ENCODE measurements at places on chromosomes 2 and 18.

GRCh38 chr2:197388866-197389587 lies 45.8 kb downstream of the SF3B1 start:
- DNase-seq: no peak

- DNase-seq: no peak
Measured at GRCh38 chr2:172655091-172655837, 80.4 kb upstream of the RAPGEF4 start.

DNA sequence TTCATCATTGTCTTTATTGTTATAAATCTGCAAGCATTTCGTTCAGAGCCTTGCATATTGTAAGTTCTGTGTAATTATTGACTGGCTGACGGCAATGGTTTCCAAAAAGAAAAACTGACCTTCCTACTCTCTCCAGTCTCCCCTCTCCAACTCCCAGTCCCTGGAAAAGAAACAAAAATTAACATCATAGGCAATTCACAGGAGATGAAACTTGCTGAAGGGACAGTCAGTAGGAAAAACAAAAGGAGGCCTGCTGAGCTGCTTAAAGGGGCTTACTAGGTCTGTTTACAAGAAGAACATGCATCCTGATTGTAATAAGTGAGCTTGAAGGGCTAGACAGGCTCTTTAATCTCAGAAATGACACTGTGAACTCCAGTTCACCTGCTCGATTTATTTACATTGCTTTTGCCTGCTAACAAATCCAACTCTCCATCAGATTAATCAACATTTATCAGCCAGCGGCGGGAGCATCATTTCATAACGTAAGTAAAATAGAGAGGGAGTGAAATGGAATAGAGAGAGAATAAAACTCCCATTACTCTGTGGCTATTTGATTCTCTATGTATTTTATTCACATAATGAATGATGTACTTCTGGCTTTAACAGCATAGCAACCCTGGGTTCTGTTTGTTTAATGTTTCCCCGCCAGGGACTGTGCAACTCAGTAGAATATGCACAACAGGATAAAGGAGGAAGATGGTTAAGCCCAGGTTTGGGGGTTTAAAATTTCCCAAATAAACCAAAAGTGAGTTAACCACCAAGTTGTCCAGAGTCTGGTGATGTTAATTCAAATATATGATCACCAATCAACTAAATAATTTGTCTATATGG lies 256.7 kb upstream of the SETBP1 start:
- no peak for DNase-seq

- no peak for DNase-seq
Measured at GRCh38 chr18:11520536-11520935, 88.9 kb upstream of the SLC35G4 start.

- peak; percentile 78 for DNase-seq
Measured at GRCh38 chr2:136008205-136008865, 22.9 kb upstream of the DARS1 start.

DNA sequence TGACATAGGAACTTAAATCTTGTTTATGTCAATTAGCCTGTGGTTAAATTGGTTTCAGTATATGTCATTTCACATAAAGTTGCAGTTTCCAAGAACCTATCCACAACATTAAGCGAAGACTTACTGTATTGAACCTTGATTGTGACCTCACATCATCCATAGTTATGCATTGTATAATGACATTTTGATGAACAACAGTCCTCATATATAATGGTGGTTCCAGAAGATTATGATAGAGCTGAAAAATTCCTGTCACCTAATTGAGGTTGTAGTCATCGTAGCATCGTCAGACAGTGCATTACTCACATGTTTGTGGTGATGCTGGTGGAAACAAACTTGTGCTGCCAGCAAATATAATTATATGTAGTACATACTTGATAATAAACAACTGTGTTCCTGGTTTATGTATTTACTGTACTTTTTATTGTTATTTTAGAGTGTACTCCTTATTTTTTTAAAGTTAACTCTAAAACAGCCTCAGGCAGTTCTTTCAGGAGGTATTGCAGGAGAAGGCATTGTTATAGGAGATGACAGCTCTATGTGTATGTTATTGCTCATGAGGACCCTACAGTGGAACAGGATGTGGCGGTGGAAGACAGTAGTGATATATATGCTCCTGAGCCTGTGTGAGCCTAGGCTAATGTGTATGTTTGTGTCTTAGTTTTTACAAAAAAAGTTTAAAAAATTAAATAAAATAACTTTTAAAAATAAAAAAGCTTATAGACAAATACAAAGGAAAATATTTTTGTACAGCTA lies 56.6 kb downstream of the UBE2E3 start:
- DNase-seq: no peak

DNA sequence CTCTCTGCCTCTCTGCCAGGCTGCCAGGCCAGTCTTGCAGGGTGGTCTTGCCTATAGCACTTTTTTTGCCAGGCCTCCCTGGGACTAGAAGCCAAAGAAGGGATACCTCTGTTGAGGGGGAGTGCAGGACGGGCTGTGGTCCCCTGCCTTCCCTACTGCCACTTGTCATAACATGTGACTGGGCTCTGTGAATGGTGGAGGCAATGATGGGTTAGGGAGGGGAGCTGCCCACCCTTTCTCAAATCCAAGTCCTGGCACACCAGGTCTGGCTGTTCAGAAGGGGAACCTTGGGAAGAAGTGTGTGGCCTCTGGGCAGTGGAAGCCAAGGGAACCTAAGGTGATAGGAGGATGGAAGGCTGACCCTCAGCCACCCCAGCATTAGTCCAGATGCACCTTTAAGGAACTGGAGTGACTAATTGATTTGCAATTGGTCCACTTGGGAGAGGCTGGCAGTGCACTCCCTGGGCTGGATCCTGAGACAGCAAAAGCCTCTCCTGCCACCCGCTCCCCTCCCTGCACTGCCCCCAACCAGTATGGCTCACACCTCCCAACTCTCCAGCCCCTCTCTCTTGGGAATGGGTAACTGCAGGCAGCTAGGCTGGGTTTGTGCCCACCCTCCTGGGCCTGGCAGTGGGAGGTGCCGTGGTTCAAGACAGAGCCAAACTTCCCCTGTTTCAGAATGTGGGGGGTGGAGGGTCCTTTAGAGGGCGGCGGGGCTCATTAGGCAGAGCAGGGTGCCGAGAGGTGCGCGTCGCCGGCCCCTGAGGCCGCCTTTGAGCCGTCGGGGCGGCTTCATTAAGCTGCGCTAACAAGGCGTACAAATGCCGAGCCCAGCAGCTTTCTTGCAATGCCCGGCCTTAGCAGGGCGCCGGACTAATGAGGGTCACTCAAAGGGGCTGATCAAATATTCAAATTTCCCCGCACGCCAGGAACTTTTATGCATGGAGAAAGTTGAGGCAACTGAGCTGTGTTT lies 4.5 kb upstream of the SIX3 start:
- DNase-seq: no peak

DNA sequence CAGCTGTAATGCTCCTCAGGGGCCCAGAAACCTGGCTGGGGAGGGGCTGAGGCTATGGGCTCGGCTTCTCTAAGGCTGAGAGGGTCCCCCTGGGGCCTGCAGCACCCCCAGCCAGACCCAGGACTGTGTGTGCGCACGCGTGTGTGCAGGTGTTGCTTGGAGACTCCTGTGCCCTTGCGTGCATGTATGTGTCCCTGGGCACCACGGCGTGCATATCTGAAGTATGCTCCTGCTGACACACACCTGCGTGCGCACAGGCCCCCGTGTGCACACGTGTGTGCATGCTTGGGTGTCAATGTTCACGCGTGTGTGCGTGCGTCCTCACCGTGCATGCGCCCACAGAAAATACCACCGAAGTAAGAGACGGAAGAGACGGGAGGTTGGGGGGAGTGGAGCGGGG lies 14.9 kb upstream of the ECEL1 start:
- DNase-seq: no peak

DNA sequence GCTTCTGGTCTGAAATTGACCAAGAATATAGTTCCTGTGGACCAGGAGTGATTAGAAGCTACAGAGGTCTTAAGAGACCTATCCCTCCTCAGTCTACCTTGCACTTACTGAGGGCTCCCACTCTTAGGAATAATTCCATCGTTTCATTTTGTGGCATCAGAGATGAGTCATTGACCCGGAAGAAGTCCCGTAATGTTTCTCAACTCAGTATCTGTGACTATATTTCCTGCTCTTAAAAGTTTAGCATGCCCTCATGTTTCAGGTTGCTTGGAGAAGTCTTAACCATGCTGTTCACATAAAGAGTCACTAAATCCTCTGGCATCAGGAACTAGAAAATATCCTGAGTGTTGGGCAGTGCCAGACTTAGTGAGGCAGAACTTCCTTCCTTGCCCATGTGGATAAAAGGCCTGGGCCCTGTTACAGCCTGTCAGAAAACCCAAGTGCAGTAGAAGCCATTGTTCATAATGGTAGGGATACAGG lies at the start of gene IL36A:
IL36A (plus strand) TSS at position 430 of the 480 bp plus-strand sequence. CDS start 413 bp downstream, outside the sequence.
- DNase-seq: no peak

- no peak for DNase-seq
Measured at GRCh38 chr2:98086491-98087446, at the start of gene VWA3B. VWA3B (plus strand) TSS chr2:98087167; CDS start chr2:98093093, 5,926 bp downstream.

DNA sequence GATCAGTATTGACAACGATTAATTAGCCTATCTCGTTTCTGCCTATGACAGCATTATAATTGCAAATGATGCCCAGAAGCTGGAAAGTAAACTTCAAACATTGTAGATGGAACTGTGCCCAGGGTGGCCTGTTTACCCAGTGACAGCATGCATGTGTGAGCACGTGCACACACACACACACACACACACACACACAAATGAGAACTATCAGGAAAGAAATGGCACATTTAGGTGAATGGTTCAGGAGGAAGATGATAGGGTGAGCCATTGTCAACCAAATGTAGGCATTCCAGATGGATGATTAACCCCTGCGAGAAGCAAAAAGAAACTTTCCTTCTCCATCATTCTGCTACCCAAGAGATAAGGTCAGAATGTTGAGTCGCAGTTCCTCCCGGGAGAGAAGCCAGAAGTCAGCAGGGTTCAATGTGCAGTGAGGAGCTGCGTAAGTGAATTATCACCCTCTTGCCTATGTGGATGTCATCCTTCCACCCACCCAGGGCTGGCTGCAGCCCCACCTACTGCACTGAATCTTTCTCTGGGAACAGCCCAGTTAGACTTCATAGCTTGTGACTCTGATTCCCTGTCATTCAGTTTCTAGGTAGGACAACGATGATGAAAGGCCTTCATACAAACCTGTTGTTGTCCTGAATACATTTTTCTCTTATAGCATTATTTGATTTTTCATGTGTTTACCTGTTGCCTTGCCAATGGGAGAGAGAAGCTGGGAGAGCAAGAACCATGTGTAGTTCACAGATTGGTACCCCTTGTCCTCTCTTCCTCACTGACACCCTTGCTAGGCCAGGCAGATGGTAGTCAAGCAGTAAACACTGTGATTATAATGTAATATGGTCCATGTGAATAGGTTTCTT lies 3.5 kb upstream of the APOB start:
- no peak for DNase-seq

DNA sequence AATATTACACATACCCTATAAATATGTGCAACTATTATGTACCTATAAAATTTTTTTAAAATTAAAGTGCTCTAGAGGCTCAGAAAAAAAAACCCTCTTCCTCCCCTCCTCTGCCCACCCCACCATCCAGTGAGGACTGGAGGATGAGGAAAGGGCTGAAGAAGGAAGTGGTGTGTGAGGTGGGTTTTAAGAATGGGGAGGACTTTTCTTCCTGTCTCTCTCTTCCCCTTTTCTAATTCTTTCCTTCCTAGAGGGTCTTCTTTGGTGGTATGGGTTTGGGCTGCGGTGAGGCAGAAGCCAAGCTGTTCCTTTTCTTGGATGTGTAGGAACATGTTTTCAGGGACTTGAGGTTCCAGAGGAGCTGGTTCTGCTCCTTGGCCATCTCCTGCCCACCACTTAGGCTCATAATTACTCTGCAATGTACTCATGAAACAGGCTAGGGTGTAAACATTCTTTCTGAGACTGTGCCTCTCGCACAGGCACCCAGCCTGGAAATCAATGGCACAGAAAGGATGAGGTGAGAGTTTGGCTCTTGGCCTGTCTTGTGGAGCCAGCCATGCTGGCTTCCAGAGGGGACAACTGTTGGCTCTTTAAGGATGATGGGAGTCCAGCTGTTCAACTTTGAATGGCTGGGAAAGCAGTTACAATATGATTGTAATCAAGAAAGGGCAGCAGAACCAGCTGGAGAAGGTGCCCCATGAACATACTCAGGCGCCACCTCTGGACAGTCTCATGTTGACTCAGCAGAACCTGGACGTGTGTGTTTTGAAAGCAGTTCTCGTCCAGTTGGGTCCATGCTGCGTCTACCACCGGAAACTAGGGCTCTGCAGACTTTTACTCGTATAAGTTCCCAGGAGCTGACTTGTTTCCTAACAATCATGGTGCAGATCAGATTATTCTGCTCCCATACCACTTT lies 38.3 kb downstream of the IL1RL2 start:
- no peak for DNase-seq

DNA sequence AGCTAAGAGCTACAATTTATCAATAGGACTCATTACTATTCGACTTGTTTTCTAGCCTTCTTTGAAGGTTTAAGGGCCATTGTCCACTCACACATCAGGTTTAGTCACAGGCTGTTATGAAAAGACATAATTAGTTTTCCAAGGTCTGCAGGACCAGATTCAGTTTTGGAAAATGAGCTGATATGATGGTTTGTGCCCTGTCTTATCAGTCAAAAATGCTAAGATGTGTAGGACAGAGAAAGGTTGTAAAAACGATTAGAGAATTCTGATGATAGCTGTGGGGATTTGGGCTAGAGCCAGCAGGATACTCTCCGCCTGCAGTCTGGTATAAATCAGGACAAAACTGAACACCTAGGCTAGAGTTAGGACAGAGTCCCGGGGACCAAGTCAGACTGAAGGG lies 213.3 kb downstream of the LRRTM1 start:
- DNase-seq: no peak

DNA sequence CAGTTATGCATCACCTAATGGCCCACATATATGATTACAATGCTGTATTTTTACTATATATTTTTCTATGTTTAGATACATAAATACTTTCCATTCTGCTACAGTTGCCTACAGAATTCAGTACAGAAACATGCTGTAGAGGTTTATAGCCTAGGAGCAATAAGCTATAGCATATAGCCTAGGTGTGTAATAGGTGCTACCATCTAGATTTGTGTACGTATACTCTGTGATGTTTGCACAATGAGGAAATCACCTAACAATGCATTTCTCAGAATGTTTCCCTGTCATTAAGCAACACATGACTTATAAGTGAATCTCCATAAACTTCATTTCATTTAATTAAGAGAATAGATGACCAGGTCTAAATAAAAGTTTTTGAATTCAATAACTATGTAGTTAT lies 43.5 kb downstream of the SLC38A11 start:
- no peak for DNase-seq

GRCh38 chr2:120334068-120334467 lies 11.9 kb upstream of the INHBB start:
- no peak for DNase-seq

DNA sequence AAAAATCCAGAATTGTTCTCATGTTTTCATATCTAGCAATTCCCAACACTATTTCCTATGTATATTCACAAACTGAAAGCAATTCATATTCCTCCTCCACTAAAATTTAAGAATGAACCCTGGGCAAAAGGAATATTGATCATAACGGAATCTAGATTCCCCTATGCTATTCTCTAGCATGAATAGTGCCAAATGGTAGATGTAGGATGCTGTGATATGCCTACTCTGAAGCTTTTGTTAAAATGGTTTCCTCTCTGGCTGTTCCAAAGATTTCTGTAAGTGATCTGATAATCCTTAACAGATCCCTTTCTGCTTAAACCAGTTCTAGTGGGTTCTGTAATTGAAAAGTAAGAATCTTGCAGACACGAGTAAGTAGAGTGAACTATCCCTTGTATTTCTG lies 298.0 kb upstream of the TANK start:
- DNase-seq: no peak

- DNase-seq: no peak
Measured at GRCh38 chr18:35050028-35050546, 8.9 kb downstream of the MAPRE2 start.

GRCh38 chr18:40243607-40244006 lies 1711.4 kb upstream of the PIK3C3 start:
- no peak for DNase-seq

GRCh38 chr18:46502444-46502843 lies 154.6 kb downstream of the LOXHD1 start:
- DNase-seq: no peak
